ENCODE measurements at places on chromosomes 2 and 18.

GRCh38 chr2:69285379-69285894, 101.6 kb downstream of the GFPT1 start:
- DNase-seq: no peak

DNA sequence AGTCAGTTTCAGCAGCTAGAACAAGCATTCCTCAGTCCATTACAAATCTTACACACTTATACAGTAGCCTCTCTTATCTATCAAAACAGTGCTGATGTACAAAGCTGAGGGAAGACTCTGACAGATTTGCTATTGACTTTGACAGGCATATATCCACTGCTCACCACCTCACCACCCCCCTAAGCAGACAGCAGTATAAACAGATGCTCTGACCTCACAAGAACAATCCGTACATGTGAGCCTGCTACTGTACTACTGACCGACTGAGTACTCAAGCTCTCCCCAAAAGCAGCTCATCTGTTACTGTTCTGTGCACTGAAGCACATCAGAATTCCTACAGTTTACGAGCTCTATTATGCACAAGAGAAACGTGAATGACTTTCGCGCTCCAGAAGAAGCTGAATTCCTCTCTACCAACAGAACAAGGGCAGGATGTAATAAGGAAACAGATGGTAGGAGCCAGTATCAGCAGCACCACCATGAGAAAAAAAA, 95.6 kb upstream of the PDE1A start:
- DNase-seq: no peak

DNA sequence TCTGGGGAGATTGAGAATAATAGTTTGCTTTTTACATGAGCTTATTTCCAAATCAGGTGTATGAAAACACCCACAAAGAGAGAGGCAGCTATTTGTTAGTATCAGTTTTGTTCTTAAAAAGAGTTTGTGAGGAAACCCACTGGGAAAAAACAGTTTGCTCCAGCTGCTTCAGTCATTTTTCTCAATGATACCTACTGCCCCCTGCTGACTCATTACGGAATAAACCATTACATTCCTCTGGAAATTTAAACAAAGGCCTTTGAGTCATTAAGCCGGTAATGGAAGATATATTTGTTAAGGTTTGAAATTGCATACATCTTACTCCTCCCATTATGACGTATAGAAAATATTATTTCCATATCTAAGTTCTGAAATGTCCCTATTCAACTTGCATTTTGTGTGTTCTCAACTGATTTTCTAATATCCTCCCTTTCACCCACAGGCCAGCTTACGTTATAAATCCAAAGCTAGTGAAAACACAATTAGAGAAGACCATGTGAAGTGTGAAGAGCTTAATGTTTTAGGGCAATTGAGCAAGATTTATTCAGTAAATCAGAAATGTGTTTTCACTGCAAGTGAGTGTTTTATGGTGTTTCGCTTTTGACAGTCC, 761.6 kb downstream of the DSC3 start:
- DNase-seq: no peak

DNA sequence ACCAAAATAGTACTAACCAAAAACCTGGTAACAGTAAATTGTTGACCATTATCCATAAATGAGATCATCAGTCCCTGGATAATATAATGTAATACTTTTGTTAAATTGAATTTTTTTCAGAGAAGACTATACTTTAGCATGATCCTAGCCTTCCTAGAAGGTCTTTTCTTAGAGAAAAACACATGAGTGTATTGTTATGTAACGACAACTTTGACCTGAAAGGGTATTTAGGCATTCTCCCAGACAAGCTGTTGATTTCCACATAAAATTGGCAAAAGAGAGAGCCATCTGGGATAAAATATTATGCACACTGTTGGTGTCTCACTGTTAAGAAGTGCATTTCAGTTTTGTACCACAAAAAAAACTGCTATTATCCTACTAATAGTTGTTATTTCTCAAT, 120.0 kb upstream of the MAPRE2 start:
- no peak for DNase-seq

DNA sequence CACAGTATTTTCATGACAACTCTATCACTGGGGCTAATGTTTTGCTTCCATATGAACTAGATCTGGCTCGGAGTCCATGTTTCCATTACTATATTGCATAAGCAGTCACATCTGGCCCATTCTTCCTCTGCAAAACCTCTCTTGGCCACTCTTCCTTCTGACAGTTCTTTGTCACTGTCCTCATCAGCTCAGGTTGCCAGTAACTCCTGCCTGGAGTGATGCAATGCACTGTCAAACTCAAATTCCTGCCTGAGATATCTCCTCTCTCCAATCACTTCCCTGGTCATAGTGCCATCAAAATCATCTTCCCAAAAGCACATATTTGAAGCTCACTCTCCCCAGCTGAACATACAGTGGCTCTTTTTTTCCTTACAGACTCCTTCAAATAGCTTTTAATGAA, 66.1 kb downstream of the COLEC12 start:
- no peak for DNase-seq

GRCh38 chr2:100596465-100596864, 33.7 kb downstream of the PDCL3 start:
- DNase-seq: no peak

GRCh38 chr2:106956879-106957278, 70.9 kb upstream of the ST6GAL2 start:
- DNase-seq: no peak

- no peak for DNase-seq
These were observed 16.5 kb upstream of the CYTIP start for GRCh38 chr2:157460384-157460837.

DNA sequence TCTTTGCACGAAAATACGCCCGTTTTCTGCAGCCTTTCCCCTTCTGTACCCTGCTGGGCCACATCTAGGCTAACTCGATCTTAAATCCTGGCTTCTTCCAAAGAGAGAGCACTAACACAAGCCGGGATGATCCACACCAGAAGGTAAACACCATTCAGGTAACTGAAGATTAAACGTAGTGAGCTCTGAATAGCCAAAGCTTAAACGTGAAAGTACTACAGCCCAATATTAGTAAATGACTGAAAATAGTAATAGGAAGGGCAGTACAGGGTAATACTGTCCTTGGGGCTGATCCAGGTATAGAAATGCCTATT, 422 bp upstream of the MRPL53 start:
- DNase-seq: no peak

- DNase-seq: no peak
These were observed 1.3 kb downstream of the YWHAQ start for GRCh38 chr2:9629222-9630116.

GRCh38 chr2:168137510-168138180, 109.8 kb downstream of the STK39 start:
- DNase-seq: no peak

DNA sequence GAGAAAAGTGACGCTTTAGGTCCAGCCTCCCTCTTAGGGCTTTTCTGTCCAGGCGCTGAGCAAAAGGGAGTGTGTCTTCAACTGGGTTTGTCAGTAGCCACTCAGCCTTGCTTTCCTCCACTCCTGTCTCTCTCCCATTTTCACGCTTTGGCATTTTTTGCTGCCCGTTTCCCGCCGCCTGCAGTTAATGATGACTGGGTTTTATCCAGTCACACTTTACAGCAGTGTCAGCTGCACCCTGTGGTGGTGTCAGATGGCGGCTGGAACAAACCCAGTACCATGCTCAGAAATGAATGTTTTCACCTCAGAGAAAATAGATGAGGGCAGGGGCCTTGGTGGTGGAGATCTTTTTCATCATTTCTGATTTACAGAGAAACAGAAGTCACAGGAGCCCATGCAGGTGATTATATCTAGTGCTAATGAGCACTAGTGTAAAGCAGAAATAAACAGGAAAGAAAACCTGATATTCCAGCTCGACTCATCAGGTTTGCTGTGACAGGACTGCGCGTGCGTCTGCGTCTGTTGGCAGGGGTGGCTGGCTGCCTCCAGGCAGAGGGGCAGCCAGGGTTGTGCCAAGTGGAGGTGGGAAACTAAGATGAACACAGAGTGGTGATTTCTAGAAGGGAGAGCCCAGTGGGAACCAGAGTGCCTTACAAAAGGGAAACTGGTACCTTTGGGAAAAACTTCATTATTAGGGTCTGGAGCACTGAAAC, 139.9 kb downstream of the TANC1 start:
- no peak for DNase-seq

DNA sequence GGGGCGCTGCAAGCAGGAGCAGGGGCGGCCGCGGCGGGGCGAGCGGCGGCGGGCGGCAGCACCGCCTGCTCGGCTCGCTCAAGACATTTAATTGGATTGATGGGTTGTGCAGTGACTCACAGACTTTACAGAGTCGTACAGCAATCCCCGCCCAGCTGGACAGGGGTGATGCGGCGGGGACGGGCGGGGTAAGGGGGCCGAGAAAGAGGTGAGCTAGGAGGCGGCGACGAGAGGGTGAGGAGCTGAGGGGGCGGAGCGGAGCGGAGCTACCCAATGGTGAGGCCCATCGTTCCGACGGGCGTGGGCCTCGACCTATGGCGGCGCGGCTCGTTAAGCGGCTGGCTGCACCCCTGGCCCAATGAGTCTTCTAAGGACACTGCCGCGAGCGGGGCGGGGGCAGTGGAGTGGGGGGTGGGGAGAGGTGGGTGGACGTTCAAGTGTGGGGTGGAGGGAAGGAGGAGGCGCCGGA, 97.1 kb upstream of the SERTAD2 start:
- peak; percentile 54 for DNase-seq

- DNase-seq: no peak
These were observed 352.7 kb upstream of the CDH20 start for GRCh38 chr18:60980422-60981005.

DNA sequence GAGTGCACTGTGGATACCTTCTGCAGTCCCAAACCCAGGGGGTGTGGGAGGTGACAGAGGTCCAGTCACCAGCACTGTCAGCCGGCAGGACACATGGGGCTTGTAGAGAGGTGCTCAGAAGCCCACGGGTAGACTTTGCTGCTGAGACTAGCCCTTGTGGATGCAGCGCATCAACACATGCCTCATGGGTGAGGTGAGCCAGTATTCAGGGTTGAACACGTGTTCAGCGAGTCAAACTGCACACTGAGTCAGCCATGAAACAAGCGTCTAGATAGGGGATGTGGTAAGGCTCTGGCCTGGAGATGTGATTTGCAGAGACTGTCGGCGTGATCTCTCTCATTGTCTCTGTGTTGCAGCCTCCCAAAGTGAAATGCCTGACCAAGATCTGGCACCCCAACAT, 35.8 kb upstream of the SCLY start:
- no peak for DNase-seq

DNA sequence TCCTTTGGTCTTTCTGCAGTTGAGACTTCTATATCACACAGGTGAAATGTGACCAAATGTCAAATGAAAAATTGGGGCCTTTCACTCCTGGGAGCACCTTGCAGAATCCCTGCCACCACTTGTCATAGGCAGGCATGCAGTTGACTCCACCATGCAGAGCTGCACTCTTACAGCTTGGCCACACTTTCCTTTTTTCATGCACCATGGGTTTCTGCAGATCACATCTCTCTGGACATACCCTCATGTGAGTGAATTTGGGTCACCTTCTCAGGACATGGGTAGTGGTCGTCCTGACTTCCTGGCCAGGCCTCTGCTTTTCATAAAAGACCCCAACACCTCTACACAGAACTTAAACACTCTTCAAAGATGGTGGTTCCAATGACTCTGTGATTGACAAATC, 155.1 kb upstream of the RAB12 start:
- no peak for DNase-seq

DNA sequence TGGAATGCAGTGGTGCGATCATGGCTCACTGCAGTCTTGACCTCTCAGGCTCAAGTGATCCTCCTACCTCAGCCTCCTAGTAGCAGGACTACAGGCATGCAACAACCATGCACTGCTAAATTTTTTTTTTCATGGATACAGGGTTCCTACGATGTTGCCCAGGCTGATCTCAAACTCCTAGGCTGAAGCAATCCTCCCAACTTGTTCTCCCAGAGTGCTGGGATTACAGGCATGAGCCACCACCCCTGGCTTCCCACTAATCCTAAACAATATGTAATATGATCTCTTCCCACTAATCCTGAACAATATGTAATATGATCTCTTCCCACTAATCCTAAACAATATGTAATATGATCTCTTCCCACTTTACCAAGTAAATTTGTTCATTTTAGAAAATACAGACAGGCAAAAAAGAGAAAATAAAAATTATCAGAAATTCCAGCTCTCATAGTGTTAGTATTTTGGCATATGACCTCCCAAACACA, 33.7 kb upstream of the C18orf32 start:
- no peak for DNase-seq

- DNase-seq: no peak
These were observed 1286.6 kb upstream of the ZEB2 start for GRCh38 chr2:145806546-145806945.

- DNase-seq: no peak
These were observed 2.5 kb downstream of the ARMC9 start for GRCh38 chr2:231200805-231201474.

- no peak for DNase-seq
These were observed 102.9 kb upstream of the ARL5A start for GRCh38 chr2:151931030-151931611.

DNA sequence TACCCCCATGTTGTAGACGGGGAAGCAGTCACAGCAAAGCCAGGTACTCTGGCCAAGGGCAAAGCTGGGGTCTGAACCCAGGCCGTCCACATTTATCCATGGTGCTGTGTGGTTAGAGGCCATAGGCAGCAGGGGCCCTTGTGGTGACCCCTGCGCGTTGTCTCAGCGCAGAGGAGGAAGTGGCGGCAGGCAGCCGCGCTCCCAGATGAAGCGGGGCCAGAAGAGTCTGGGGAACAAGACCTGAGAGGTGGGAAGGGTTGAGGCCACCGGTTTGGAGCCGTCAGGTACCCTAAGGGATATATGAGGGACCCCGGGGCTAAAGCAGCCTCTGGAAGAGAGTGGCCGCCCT, 770 bp downstream of the ZNF396 start:
- peak; percentile 35 for DNase-seq

GRCh38 chr2:105749583-105750400, 5.1 kb downstream of the NCK2 start:
- DNase-seq: no peak

DNA sequence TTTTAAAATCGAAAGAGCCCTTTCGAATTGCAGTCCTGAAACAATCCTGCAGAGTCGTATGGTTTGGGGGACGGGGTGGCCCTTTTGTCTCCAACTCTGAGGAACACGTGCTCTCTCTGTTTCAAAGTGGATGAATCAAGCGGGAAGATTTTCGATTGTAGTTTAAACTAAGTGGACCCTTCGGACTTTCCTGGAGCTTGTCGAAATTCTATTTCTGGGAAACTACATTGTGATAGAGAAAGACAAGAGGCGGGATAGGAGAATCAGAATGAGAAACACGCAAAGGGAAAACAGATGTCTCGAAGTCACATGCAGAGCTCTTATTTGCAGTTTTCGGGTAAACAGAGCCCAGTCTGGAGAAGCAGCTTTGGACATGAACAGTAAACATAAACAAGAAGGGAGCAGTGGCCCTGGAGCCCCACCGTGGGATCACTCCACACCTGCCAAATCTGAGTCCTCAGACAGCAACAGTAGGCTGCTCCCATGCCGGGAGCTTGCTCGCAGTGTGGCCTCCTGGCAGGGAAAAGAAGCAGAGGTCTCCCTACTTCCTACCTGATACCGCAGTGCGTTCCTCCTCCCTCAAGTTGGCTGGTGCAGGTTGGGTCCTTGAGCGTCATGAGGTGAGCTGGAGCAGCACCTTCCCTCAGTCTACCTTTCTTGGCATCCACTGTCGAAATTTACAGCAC, 202.4 kb downstream of the SLC4A3 start:
- DNase-seq: no peak

Measured in GM19239 (cell line).